ENCODE measurements at places on chromosomes 3 and 15. TPM values are rescaled to one million over a fixed set of nuclear protein-coding genes. Genes with fewer than 3 reads are reported as not detected.

DNA sequence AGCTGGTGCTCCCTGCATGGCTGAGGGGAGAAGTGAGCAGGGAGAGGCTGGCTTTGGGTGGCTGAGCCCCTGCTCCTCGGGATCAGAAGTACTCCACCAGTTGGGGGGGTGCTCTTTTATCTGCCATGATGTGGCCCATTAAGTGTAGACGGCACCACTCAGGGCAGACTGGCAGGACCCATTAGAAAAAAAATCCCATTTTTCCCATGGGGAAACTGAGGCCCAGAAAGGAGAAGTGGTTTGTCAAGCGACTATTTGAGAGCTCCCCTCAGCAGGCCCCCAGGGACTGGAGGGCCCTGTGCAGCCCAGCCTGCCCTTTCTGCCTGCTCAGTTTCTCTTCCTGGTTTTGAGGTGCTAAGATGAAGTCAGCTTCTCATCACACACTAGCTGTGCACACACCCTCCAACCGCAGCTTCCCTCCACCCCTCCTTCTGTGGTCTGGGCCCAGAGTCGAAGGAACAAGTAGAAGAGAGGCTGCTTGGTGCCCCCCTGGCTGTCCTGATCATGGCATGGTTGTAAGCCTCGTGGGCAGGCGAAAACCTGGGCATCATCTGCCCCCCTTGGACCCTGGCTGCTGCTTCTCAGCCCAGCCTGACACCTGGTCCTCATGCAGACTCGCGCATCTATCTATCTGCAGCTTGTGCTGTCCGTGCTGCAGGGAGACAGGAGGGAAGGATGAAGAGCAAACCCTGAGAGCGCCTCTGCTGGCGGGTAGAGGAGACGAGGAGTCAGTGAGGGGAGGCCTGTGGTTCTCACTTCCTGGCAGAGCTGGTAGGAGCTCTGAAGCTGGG, 5.6 kb downstream of the CSK start:
- peak; percentile 88 for DNase-seq

DNA sequence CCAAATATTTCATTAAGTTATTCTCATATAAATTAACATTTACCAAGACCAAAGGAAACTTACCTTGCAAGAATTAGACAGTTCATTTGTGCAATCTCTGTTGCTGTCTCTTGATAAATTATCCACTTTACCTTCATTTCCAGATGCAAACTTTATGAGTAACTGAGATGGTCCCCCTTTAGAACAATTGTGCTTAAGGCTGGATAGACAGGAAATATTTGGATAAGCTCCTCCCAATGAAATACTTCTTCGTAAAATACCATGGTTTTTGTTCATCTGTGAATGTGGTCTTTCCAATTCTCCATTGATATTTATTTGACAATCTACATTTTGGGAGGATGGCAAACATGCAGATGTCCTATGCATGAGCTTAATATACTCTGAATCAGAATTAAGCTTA, 78.2 kb downstream of the NEDD4 start:
- DNase-seq: no peak

The BNC1 gene
- total RNA-seq: 0.46 TPM

DNA sequence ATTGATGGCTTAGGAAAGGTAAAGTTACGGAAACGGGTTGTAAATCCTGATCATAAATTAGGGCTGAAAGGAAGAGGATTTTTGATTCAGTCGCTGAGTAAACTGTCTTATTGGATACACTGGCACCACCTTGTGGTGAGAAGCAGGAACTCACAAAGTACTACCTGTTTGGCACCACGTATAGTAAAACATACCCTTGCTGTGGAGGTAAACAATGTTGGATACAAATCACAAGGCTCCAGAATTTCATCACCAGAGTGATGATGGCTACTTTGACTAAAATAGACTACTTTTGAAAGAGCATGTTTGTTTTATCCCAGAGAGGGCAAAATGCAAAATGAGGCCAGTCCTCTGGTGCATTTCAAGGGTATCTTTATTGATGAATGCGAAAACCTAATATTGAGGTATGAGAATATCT, 216.9 kb downstream of the IGSF11 start:
- DNase-seq: peak; percentile 68

DNA sequence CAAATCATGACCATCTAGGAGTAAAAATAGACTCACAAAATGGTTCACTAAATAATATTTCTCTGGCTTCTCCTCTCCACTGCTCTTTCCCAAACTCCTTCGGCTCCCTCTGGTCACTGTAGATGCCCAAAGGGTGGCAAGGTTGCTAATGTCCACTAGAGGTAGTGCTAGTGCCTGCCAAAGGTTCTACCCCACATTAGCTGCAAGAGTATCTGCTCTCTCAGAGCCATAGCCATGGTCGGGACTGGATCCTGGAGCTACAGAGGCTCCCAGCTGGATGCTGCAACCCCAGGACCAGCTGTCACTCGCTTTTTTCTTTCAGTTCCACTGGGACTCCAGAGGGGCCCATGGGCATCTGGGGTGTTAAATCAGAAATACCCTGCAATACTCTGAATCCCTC, 8.5 kb downstream of the HTR3D start:
- DNase-seq: peak; percentile 19

DNA sequence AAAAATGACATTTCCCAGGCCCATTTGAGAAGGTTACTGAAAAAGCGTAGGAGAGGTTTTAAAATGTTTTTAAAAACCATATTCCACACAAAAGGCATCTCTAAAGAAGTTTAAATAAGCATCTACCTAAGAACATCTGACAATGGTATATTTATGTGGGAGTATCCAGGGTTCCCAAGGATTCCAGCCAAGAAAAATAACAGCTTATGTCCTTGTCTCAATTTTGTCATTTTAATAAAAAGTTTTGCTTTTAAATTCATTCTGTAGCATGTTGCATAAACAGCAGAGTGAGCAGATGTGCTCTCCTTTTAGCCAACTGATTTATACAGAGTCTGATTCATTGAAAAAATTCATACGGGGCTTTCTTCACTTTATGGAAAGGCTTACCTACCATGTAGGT, 129.9 kb downstream of the LRRC3B start:
- DNase-seq: no peak

The NUTM1 gene
- not detected for total RNA-seq

GRCh38 chr3:195847055-195847950, 35.6 kb upstream of the MUC4 start:
- no peak for DNase-seq

The FGF7 gene
- total RNA-seq: not detected

The ZBTB47 gene
- 4.4 TPM for total RNA-seq

GRCh38 chr3:40358454-40358853, 28.5 kb upstream of the ENTPD3 start:
- no peak for DNase-seq

DNA sequence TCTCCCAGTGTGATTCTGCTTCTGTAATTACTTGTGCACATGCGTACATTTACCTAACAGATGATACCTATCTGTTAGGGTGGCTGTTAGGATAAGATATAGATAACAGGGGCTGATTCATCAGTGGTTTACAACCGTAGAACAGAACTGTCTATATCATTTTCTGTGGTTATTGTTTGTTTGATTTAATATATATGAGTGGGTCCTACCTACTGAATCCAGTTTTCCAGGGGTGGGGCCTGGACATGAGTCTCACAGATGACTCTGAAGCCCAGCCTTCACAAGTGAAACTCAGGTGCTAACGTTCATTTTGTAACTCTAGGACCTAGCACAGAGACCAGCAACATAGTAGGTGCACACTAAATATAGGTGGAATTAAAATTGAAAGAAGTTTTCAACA, 10.4 kb upstream of the ACAP2 start:
- no peak for DNase-seq

The SIDT1 gene
- not detected for total RNA-seq

The NR2E3 gene
- total RNA-seq: not detected

- no peak for DNase-seq
These were observed 34.9 kb downstream of the PRKCI start for GRCh38 chr3:170257145-170257544.

- no peak for DNase-seq
These were observed 40.8 kb downstream of the KAT2B start for GRCh38 chr3:20080956-20081554.

DNA sequence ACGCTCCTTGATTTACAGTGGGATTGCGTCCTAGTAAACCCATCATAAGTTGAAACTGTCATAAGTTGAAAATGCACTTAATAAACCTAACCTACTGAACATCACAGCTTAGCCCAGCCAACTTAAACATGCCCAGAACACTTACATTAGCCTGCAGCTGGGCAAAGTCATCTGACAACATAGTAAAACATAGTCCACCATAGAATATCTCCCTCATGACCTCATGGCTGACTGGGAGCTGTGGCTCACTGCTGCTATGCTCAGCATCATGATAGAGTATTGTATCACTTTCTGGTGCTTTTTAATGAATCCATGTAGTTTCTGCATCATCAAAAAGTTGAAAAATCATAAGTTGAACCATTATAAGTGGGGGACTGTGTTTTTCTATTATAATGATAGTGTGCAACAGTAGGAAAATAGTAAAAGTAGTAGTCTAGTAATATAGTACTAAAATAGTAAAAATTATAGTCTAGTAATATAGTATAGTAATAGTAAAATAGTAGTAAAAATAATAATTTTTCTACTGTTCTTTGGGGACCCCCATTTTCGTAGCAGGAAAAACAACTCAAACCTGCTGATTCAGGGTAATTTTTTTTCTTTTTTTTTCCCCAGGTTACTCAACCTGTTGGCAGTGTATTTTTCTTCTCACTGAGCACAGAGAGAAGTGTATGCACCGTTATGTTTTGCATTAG, 233.5 kb downstream of the MYRIP start:
- no peak for DNase-seq

GRCh38 chr3:39473452-39474125, 6.1 kb downstream of the MOBP start:
- DNase-seq: no peak

The MYD88 gene
- total RNA-seq: 11.9 TPM

DNA sequence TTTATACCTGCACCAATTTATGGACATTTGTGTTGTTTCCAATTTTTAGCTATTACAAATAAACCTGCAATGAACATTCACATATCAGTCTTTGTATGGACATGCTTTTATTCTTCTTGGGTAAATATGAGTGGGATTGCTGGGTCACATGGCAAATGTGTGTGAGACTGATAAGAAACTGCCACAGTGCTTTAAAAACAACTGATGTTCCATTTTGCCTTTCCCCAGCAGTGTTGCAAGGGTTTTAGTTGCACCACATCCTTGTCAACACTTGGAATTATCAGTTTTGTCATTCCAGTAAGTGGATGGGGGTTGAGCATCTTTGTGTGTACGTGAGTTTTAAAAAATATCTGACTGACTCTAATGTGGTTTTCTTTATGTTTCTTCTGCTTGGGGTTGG, 191.2 kb downstream of the PLCL2 start:
- no peak for DNase-seq

The FOXB1 gene
- not detected for total RNA-seq

The BTLA gene
- total RNA-seq: not detected

DNA sequence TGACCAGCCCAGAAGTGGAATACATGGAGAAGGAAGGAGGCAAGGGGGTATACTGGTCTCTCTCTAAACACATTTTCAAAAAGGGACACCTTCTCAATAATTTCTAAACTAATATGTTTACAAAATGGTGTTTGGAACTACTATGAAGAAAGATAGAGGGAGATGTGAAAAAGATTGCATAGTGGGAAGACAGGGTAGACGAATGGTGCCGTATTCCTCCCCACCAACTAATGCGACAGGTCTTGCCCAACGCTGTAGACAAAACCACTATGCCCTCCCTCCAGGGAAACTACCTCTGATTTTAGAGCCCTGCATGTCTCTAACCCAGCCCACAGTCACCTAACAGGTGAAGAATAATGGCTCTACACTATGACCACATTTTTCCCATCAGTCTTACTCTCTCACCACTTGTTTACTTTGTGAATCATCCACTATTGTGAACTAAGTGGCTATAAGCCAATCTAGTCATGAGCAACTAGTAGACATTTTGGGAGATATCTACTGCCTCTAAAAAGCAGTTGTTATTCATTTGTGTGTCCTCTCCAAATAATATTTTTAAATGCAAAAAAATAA, 108.2 kb upstream of the UBE2E2 start:
- no peak for DNase-seq

DNA sequence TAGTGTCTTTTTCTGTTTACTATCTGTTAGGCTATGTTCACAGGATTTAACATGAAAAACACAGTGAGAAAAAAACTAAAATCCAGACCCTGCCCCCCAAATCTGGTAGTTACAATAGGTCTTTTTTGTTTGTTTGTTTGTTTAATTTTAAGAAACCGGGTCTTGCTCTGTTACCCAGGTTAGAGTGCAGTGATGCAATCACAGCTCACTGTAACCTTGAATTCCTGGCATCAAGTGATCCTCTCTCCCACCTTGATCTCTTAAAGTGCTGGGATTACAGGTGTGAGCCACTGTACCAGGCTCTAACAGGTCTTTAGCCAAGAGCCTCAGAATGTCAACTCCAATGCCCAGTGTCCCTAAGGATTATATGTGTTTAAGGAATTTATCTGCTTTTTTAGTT, 88.0 kb upstream of the GOLIM4 start:
- DNase-seq: no peak

DNA sequence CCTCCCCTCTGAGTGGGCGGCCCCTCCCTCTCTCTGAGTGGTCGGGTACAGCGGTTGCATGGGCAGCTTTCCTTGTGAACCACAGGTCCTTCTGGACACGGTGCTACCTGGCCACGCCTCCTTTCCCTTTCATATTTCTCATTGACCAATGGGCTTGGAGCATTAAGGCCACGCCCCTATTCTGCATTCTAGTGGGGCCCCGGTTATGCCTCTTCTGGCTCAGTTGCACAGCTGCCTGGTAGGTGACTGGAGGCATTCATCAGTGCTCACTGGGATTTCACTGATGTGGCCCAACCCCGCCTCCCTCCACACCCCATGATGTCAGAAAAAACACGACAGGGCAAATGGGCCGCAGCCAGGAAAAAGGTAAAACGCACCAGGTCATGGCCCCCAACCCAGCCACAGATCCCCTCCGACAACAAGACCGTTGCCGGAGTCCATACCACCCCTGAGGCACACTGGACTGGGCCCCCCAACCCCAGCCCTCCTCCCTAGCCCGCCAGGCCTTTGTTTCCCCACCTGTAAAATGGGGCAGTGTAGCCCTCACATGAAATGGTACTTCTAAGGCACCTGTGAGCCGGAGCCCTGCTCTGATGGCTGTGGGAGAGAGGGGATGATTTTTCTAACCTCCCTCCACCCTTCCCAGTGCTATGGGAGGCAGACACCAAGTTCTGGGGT, 26.3 kb downstream of the NGRN start:
- peak; percentile 61 for DNase-seq

- no peak for DNase-seq
These were observed 449.3 kb upstream of the THRB start for GRCh38 chr3:24943961-24944360.

- DNase-seq: no peak
These were observed 623.5 kb downstream of the EDEM1 start for GRCh38 chr3:5811016-5811415.

DNA sequence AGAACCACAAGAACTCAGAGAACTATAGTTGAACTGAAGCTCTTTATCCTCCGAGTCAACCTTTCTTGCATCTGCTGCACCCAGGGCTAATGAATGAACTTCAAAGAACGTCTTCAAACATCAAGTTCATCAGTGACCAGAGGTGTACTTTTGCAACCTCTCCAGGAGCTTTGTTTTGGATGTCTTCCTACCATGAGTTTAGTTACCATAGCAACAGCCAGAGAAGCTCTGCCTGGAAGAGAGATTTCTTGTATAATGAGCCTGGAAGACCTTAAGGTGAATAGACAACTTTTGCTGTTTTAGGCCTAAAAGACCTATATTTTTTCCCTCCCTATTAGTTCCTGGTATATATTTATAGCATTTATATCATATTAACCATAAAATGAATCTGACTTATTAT, 9.1 kb downstream of the ACTC1 start:
- no peak for DNase-seq

- DNase-seq: no peak
These were observed 81.2 kb downstream of the SRGAP3 start for GRCh38 chr3:9168241-9168741.

The AP4E1 gene
- total RNA-seq: 13.7 TPM

The CHRNA7 gene
- 3.7 TPM for total RNA-seq

Measured in A673 (cell line).